Kidney (tissue), 22 donors: ENCODE measurements at places on chromosomes 5 and 9. TPM values are rescaled to one million over a fixed set of nuclear protein-coding genes. Genes with fewer than 3 reads are reported as not detected.

DNA sequence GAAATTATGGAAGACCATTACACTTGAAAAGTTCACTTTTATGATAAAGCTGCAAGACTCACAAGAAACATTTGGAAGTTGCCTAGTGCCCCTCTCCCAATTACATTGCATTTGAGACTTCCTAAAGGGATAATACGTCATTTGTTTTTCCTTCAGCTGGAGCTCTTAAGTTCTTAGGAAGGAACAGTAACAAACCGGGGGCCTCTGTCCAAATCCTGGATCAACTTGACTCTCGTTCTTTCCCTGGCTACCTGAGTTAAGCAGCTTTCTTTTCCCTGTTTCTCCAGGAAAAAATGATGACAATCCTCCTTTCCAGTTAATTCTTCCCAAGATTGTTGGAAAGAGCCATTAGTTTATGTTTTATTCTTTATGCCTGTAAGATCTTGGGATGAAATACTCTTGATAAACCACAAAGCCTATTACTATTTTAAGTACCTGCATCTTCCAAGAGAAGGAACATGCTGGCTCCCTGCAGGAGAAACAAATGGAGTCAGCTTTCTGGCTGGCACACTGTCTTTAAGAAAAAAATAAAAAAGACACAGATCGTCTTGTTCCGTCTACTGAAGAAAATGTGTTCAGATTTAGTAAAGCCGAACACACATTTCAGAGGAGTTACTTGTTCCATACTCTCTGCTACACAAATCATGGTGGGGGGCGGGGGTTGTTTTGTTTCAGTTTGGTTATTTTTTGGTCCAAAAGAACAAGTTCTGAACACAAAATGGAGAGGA lies 297.9 kb downstream of the EFNA5 start:
- DNase-seq: no peak

GRCh38 chr5:42020788-42021530 lies 95.9 kb downstream of the FBXO4 start:
- no peak for DNase-seq

GRCh38 chr5:4361753-4362152 lies 766.1 kb downstream of the IRX1 start:
- no peak for DNase-seq

DNA sequence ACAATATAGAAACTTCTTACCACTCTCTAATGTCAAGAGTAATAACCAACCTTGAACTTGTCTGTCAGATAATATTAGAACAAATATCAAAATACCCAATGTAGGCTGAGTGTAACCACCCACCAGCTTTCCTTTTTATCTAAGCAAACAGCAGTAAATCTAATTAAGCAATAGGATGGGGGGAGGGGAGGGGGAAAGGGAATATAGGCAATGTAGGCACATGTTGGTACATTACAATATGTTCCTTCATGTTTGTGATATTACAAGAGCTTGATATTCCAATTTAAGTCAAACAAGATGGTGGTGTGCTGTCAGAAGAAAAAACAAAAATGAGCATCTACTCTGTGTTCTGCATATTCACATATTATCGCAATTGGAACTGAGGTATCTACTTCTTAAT lies 158.2 kb downstream of the DENND1A start:
- DNase-seq: no peak

- no peak for DNase-seq
Measured at GRCh38 chr9:29799227-29799626, 2225.9 kb upstream of the C9orf72 start.

DNA sequence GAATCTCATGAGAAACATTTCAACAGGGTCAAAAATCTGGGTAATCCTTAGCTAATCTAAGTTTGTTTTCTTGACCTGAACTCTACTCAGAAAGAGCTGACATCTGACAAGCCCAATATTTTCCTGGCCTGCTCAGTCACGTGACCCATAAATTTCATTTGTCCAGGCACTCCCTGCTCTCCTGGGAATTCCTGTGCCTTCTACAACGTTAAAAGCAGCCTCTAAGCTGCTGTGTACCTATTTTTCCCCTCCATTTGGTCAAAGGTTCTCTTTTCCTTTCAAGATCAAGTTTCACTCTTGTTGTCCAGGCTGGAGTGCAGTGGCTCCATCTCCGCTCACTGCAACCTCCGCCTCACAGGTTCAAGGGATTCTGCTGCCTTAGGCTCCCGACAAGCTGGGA lies 148.8 kb upstream of the ABCA1 start:
- DNase-seq: no peak

DNA sequence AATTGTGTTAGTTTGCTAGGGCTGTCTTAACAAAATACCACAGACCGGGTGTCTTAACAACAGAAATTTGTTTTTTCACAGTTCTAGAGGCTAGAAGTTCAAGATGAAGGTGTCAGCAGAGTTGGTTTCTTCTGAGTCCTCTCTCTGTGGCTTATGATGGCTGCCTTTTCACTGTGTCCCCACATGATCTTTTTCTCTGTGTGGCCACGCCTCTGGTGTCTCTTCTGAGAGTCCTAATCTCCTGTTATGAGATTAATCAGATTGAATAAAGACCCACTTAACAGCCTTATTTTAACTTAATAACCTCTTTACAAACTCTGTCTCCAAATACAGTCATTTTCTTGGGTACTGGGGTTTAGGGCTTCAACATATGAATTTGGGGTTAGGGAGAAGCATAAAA lies 561.1 kb downstream of the NR2F1-AS1 start:
- no peak for DNase-seq

GRCh38 chr5:65086234-65086890 lies 317.6 kb downstream of the CWC27 start:
- no peak for DNase-seq

DNA sequence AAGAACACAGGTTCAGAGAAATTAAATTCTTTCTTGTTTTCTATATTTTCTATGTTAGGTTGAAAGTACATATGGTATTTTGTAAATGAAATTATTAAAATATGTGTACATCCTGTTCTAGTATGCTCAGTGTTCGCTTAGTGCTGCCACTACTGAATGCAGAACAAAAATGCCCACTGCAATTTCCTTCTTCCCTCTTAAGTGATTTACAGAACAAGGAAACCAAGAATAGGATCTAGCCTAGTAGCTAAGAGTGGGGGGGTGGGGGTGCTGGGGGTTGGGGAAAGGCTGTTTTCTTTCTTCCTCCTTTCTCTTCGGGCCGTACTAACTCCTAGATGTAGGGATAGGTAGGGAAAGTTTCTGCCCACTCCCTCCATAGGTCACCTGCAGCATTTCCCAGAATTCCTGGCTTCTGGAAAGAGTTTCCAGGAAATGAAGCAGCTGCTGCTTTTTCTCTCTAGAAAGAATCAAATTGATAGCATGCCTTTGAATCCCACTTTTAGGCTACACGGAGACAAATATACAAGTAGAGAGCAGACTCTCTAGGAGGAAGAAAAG lies 15.7 kb downstream of the SPATA9 start:
- DNase-seq: no peak

SGCD gene
- 2.7 TPM for total RNA-seq

SLC28A3 gene
- 1.0 TPM for total RNA-seq

NRG2 gene
- total RNA-seq: 1.9 TPM

LCN10 gene
- total RNA-seq: 8.4 TPM
